ENCODE measurements at places on chromosomes 7 and 10. TPM values are rescaled to one million over a fixed set of nuclear protein-coding genes. Genes with fewer than 3 reads are reported as not detected.

- DNase-seq: peak; percentile 90
These were observed 37.7 kb downstream of the AGAP3 start for GRCh38 chr7:151123822-151124464.

C10orf105 gene
- not detected for total RNA-seq

ZNF783 gene
- total RNA-seq: 18.1 TPM

ARHGEF35 gene
- total RNA-seq: 13.7 TPM

DNA sequence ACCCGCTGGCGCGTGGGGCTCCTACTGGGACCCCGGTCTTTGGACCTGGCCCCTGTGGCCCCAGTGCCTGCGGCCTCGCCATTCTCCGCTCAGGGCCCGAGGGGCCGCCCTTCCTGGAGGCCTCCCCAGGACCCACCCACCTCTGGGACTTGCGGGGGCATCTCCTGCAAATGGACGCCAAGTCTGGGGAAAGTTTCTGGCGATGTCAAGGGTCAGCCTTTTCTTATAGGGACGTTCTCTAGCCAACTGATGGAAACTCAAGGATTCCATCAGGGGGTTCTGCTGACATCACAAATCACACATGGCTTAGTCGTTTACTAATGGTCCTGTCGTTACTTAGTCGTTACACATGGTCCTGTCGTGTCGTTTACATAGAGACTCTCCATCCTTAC is 57.7 kb upstream of the RHOBTB1 start:
- DNase-seq: no peak

SLC29A3 gene
- total RNA-seq: 5.9 TPM

BUD23 gene
- total RNA-seq: 75.8 TPM

DNA sequence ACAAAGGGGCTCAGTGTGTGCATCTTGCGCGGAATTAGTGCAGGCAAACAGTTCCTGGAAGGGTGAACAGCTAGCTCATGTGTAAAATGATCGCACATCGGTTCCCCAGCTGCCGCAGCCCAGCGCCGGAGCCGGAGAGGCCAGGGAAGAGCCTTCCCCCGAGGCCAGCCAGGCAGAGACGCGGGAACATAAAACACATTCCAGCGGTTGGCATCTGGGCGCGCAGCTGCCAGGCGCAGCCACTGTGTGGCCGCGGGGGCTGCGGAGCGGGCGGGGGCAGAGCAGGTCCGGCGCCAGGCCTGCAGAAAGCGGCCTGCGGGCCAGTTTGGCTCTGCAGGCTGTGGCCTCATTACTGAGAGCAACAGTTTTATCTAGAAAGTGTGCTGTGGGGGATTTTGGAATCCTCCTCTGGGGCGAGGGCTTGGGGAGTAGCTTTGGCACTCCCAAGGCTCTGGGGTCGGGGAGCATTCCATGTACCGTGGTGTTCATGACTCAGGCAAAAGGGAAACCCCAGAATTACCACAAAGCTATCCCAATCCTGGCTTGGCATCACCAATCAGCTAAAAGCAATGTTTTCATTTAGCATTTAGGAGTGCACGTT is 74.3 kb downstream of the SAMD9 start:
- DNase-seq: peak; percentile 27

C10orf95 gene
- total RNA-seq: 0.57 TPM

BHLHA15 gene
- 1.8 TPM for total RNA-seq

- DNase-seq: no peak
These were observed 1.7 kb downstream of the MYL7 start for GRCh38 chr7:44139311-44140010.

DNA sequence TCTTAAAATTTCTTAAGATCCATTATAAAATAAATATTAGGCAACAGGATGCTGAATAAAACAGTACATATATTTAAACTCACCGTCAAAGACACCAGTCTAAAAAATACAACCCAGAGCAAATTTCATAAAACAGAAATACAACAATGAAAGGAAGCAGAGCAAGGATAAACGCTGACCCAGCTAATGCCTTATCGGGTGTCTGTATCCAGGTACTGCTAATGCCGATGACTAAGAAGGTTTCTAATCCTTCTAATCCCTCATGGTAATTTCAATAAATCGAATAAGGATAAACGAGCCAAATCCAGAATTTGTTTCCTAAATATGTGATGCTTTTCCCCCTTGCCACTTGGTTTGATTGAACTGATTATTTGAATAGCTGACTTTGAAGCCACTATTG is 1.7 kb downstream of the HYCC1 start:
- DNase-seq: no peak

DNA sequence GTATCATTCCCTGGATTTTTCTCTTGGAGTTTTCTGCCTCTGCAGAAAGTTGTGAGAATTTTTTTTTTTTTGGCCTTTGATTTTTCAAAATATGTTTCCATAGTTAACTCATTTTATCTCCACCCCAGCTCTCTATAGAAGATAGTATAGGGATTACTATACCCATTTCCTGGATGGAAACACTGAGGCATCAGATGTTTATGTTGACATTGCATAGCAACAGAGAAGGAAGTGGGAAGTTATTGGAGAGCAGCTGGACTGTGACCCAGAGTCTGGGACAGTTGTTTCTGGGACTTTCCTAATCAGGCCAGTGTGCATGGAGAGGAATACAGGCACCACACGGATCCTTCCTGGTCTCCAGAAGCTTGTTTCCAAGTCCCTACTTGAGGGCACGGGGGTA is 158.0 kb downstream of the CDH23 start:
- DNase-seq: no peak

SLC18A3 gene
- not detected for total RNA-seq

DNA sequence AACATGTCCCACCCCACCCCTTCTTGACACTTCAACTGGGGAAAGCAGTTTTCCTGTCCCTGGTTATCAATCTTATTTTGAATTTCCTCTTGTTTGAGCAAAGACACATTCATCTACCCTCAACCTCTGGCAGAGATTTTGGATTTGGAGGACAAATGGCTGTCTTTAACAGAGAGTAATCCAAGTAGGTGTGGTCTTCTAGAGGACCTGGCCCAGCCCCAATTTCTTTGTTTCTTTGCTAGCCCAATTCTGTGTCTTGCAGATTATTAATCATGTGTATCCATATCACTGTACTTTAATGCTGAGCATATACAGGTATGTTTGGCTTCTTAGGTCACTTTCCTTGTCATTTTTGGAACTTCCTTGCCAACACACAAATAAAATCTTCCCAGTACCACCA is 58.8 kb upstream of the ADCY1 start:
- DNase-seq: no peak

DNA sequence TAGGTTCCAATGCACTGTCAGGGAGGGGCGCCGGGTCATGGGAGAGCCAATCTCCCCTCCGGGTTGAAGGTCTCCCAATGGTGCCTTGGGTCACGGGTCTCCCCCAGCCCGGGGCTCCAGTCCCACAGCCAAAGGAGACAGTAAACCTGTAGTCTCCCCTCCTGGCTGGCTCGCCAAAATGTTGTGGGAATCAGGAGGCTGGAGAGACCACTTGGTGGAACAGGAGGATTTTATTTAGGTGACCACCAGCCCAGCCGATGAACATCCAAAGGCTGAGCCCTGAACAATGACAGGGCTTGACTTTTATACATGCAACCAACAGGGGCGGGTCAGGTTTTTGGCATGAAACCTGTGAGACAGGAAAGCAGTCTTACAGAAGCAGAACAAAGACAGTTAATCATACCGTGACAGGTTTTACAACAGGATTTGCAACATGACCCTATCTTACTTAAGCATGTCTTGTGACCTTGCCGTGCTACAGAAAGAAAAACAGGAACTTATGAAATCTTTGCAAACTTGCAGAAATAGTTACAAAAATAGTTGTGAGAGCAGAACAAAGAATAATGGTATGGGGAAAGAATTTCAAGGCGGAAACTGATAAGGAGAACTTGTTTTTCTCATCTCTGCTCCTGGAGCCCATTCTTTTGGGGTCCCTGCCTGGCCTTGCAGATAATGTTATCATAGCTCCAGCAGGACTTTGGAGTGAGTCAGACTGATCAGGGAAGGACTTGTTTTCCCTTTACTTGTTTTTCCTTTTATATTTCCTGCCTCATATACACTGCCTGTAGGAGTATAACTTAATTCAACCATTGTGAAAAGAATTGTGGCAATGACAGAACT is 7.1 kb downstream of the ERV3-1 start:
- DNase-seq: peak; percentile 1

DNA sequence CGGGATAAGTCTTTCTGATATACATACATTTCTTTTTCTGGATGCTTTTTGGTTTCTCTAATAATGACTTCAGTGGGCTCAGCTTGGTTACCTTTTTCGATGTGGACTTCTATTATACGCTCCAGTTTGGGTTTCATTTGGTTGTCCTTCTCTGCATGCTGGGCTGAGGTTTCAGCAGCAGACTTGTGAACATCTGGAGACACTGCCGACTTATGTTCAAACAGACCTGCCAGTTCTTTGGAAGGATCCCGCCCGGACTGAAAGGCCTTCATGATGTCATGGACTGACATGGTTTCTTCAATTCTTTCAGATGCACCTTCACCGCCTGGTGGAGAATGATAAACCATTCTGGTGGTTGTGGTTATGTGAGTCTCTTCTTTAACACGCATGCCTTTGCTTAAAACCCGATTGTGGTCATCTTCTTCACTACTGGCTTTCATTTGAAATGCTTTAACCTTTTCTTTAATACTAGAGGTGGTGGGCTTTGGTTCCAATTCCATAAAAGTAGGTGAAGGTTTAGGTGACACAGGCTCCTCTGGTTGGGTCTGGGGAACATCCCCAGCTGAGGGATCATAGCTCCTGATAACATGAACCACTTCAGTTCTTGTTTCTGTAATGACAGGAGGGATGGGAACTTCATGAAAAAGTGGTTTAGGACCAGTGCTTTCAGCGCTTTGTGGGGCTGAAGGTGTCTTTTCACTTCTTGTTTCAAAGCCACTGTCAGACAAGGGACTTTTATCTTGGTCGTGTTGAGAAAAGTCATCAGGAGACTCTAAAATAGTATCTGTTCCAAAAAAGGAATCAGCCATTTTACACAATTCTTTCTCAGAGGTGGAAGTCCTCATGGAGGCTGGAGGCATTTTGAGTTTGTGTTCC is 167.7 kb upstream of the CCDC6 start:
- no peak for DNase-seq

DNA sequence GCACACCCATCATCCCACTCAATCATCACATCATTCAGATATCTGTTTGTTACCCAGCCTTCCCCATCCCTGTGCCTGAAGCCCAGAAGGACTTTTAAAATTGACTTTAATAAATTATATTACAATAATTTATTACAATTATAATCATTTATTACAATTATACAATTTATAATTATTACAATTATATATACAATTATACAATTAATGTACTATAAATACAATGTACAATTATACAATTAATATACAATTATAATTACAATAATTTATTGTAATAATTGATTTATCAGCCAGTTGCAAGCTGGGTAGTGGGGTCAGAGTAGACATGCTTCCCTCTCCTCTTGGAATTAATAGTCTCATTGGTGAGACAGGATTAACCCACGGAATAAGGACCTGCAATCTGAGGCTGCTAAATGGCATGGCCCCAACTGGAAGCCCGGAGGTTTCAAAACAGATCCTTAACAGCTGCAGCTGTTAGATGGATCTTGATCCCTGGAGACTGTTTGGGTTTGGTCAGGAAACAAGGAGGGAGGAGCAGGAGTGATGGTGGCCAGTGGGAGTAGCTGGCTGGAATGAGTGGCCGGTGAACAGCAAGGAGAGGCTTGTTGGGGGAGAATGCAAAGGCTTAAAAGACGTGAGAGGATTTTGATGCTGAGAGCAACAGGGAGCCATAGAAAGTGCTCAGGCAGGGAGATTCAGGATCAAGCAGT is 402.8 kb upstream of the PODXL start:
- no peak for DNase-seq

NUP205 gene
- total RNA-seq: 73.3 TPM

DNA sequence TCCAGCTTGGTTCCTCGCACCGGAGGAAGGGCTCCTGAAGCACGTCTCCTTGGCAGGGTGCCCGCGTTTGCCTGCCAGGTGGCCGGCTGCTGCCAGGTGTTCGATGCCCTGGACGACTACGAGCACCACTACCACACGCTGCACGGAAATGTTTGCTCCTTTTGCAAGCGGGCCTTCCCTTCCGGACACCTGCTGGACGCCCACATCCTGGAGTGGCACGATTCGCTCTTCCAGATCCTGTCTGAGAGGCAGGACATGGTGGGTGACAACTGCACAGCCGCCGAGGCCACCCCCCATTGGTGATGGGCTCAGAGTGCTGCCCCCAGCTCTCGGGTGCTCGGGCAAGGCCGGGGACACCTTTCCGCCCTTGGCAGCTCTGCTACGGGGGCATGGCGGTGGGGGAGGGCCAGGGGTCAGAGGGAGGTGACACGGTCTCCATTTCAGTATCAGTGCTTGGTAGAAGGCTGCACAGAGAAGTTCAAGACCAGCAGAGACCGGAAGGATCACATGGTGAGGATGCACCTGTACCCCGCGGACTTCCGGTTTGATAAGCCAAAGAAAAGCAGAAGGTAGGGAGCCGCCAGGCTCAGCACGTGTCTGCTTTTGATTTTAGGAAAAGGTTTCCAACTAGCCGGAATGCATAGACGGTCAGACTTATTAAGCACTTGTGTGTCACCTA is 1.1 kb downstream of the ZNF511 start:
- no peak for DNase-seq

DNA sequence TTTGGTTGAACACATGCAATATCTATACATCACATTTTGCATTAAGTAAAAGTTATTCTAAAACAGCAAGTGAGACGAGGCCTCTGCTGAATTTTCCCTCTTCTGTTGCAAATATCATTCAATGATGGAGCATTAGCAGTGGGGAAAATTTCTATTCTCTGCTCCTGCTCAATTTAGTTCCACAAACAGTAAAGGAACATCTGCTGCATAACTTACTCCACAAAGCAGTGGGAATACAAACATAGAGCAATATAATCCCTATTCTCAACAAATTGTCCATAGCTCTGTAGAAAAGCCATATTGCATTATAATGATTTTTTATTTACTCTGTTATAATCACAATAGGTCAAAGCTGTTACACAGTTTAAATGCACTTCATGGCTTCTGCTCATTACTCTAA is 5.9 kb downstream of the AGR3 start:
- DNase-seq: no peak

CALHM3 gene
- not detected for total RNA-seq

- DNase-seq: no peak
These were observed 4.5 kb downstream of the GRID1 start for GRCh38 chr10:86362129-86362527.

SLC16A12 gene
- 1.2 TPM for total RNA-seq

DNA sequence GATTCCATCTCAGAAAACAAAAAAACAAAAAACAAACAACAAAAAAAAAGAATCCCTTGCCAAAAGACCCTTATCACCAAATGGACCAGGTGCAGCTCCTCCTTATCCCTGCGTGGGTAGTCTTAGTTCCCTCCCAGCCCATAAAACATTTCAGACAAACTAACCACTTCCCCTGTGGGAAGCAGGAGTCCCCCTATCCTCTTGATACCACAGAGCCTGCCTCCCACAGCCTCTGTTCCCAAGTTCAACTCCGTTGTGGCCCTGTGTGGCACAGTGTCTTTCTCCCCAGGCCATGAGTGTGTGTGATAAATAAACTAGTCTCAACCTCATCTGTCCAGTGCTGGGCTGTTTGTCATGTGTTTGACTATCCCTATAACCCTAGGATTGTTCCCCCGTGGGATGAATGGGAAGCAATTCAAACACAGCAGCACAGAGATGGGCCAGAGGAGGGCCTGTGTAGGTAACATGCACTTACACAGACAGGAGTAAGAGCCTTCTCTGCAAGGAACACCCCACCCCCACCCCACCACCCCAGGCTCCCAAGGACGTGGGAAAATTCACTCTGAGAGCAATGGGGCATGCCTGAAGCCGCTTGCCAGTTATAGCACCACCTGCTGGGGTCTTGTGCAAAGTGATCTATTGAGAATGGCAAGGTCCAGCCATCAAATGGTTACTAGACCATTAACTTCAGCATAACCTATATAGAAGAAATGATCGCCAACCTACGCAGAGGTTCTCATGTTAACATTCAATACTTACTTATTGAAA is 147.1 kb upstream of the GHITM start:
- peak; percentile 2 for DNase-seq
